Fibroblast of pulmonary artery (primary cell): ENCODE measurements at places on chromosomes 7 and 10.

GRCh38 chr7:151807846-151808245, 69.1 kb downstream of the PRKAG2 start:
- no peak for DNase-seq

DNA sequence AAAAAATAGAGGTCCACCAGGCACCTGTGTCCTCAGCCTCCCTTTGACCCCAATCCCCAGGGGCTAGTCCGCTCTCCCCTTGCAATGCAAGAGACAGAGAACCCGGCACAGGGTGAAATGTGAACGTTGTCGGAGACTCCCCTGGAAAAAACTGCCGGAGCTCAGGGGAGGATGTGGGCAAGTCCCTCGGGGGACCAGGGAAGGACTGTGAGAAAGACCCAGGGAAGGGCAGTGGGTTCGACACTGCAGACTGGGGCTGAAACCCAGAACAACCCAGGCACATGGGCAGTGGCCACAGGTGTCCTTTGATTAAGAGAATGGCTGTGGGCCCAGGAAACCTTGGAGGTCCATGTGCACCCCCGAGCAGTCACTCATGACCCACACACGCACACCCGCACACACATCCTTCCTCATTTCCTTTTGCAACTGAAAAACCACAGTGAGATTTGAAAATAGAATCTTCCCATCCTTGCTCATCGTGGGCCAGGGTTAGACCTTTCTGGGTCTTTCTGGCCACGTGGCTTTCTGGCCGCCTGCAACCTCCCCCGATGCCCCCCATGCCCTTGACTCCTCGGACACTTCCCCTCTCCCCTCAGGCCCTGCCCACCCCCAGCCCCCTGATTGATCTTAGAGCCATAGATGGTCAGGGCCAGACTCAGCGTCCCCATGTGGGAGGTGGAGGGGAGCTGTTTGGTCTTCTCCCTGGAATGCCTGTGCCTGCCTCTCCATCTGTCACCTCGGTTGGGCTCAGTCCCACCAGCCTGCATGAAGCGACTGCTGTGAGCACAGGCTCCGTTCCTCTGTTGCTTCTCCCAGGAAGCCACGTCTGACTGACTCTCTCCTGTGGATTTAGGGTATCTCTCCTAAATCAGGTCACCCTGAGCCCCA, 7.9 kb downstream of the LAT2 start:
- no peak for DNase-seq

- no peak for DNase-seq
These were observed 9.6 kb upstream of the PDCD4 start for GRCh38 chr10:110861930-110862649.

DNA sequence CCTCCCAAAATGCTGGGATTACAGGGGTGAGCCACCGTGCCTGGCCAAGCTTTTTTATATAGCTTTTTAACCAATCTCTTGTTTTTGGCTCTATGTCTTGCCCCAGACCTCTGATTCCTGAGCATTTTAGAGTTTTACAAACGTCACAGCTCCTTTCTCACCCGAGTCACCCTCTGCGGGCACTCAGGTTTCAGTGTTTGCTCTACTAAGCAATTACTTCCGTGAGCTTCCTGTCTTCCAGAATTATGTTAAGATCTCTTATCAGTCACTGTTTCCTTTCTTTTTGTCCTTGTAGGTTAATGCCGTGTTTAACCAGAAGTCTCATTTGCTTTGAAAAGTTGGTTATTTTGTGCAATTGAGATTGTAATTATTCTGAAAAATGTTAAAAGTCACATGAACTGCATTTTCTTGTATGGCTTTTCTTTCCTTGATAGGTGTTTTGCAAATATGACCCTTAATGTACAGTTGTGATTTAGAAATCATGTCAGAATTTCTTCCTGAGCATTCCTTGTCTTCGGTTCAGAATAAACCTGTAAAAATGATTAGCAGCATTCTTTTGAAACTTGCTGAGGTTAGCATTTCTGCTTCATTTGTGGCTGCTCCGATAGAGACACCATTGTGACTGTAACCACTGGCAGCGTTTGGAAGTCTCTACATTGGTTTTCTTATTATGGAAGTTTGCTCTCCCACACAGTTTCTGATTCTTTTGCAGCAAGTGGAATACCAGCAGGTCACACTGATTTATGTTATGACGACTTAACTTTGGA, 4.5 kb upstream of the HKDC1 start:
- DNase-seq = no peak

GRCh38 chr10:4018054-4018511, 233.1 kb upstream of the KLF6 start:
- DNase-seq = no peak

DNA sequence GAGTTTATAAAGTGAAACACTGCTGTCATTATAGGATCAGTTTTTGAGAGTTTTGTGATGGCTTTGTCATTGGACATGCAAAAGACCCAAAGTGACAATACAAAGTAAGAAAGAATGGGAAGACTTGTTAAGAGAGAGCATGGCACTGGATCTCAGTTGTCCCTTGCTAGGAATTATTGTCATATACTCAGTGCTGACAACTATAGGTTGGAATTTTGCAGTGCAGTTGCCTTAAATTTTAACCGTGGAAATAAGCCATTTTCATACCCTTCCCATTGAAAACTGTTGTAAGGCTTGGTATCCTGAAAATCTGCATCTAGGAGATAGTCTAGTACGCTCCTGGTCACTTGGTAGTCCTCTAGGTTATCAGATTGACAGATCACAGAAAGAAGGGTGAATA, 1156.7 kb downstream of the GATA3 start:
- peak; percentile 16 for DNase-seq

DNA sequence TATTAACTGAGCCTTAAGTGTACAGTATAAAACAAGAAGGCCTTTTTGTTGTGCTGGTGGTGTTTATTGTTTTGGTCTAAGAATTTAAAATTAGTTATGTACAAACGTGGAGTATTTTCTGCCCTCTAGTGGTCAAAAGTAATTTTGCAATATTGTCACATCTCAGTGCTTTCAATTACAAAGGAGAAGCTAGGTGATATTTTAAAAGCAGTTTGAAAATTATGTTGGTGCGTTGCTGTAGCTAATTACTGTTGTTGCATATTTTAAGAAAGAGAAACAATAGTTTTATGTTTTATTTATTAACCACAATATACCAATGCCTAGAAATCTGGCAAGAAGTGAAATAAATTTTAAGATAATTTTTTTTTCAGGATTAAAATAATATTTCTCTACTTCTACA, 11.4 kb downstream of the NPVF start:
- DNase-seq = peak; percentile 72

DNA sequence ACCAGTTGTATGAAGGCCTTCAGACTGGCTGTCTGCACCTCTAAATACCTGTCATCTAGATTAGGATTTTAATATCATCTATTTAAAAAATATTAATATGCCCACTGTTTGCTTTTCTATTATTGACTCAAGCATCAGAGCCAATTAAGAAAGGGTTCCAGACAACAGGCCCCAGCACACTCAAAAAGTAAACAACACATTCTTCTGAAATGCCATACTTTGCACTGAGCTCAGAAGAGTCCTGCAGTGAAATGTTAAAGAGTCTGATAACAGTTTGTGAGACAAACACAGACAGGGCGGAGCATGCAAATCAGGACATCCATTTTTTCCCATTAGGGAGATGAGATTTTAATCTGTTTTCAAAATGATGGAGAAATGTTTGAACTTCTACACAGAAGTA, 45.9 kb upstream of the KLF6 start:
- DNase-seq = no peak

- no peak for DNase-seq
These were observed 65.1 kb downstream of the CAMK1D start for GRCh38 chr10:12414278-12414989.

DNA sequence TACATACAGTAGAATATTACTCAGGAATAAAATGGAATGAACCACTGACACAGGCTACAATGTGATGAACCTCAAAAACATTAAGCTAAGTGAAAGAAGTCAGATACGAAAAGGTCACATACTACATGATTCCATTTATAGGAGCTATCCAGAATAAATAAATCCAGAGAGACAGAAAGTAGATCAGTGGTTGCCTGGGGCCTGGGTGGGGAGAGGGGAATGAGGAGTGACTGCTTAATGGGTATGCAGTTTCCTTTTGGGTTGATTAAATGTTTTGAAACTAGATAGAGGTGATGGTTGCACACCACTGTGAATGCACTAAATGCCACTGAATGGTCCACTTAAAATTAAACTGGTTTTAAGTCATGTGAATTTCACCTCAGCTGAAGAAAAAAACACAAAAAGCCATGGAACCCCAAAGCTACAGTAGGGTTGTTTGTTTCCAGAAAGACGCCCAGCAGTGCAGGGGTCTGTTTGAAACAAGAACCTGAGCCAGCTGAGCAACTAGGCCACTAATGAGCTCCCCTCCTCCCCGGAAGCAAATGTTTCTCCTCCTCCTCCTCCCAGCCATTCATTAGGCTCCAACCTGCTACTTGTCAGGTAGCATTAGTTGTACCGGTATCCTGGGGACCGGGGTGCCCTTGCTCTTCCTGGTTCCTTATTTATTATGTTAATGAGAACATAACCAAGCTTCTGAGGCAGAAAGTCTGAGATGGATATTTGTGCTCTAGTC, 168.4 kb downstream of the EVX1 start:
- no peak for DNase-seq

DNA sequence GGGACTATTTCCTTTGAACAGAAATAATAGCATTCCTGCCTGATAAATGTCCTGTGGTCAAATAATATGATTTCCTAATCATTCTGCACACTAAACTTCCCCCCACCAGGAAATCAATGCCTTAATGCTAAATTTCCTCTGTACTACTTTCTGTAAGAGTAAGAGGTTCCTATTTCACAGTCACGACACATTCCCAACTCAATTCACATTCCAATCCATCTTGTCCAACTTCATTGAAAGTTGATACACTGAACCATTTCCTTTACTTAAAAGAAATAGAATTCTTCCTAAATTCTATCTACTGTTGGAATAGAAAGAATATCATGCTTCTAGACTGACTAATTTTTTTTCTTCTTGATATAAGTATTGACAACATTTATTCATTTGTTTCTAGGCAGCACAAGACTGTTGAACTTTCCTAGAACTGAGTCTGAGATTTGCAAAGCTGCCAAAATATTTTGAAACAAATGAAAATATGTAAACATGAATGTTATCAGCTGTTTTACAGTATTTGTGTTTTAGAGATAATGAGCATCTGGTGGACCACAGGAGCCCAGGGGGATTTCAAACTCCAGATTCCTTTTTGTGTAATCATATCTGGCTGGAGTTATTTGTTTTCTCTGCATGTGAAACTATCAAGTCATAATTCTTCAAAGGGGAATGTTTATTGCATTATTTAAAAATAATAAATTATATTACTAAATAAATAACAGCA, 121.5 kb downstream of the TPST1 start:
- DNase-seq = peak; percentile 90

DNA sequence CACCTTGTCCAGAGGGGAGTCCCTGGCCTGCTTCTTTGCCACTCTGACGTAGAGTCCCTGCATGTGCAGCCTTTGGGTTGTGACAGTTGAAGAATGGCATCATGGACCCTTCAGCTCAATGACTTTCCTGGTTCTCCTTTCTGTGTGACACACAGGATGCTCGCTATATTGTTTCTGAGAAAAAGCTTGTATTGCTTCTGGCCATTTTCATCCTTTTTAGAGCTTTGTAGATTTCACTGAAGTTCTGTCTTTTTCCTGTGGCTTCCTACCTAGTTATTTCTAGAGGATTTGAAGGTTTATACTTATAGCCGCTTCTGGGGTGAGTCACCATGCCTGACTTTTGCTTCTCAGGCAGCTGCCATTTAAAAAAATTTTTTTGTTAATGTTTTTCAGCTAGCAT, 27.0 kb downstream of the SND1 start:
- DNase-seq = no peak

GRCh38 chr7:92916770-92917224, 80.4 kb upstream of the CDK6 start:
- peak; percentile 83 for DNase-seq

DNA sequence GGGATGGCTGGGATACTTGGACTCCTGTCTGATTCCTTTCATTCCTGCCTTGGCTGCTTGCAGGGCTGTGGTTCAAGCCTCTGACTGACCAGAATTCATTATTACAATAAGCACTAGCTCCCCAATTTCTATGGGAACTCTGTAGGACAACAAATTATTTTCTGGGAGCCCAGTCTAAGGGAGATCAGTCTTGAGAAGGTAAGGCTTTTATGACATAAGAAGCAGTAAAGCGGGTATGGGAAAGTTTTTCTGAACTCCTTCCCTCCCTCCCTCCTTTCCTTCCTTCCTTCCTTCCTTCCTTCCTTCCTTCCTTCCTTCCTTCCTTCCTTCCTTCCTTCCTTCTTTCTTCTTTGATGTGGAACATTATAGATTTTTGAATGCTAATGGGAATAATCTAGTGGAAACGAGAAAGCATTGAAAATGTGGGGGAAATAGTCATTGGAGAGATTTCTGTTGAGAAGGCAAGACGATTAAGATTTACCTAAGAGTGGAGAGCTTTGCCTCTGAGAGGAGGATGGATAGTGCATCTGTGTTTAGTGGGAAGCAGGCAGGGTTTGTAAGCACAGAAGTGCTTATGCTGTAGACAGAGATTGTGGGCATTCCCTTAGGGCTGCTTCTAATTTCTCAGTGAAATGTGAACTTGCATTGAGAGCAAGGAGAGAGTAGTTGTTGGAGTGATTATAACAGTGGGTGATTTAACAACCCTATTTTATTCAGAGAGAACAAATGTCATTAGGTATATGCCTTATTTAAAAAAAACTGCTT, 201.5 kb downstream of the DNAJB9 start:
- no peak for DNase-seq

GRCh38 chr10:61257956-61258496, 195.2 kb downstream of the TMEM26 start:
- DNase-seq = no peak

DNA sequence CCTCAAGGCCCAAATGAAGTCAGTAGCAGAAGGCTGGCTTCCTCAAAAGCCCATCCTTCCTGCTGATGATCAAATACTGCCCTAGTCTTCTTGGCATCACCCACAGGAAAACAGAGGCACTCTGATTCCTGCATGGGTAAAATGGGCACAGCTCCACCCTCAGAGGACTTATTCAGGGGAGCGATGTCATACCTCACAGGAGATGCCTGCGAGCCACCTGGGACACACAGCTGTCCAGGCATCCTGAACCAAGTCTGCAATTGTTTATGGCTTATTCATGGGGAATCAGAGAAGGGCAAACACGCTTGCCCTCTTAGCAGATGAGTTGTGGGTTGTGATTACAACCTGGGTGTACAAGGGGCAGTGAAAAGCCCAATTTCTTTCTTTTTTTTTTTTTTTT, 22.0 kb upstream of the LMTK2 start:
- no peak for DNase-seq

- DNase-seq = no peak
These were observed 14.4 kb downstream of the VIPR2 start for GRCh38 chr7:159130199-159130775.

- no peak for DNase-seq
These were observed 14.1 kb upstream of the DUSP5 start for GRCh38 chr10:110483633-110484032.
